ENCODE measurements at places on chromosomes 5 and 9.

DNA sequence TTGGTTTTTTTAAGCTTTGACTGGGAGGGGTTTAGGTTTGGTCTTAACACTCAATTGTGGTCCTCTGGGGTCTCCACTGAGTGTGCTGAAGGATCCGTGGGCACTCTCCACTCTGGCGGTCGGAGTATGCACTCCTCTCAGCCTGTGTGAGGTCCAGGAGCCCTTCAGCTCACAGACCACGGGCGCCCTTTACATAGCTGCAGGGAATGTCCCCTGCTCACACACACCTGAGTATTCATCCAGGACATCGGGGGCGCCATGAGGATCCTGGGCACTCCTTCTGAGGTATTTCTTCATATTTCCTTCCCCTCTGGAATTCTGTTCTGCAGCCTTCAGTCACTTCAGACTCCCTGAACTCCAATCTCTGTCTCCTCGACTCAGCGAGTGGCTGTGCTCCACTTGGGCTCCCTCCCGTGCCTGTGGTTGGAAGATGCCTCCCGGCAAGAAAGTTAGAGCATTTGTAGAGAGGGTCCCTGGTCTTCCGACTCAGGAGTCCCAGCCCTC lies 12.5 kb downstream of the TRIP13 start:
- no peak for DNase-seq

GRCh38 chr9:88776717-88777497 lies 214.4 kb upstream of the S1PR3 start:
- DNase-seq = no peak

GRCh38 chr5:73030995-73031394 lies 75.2 kb downstream of the FCHO2 start:
- no peak for DNase-seq

DNA sequence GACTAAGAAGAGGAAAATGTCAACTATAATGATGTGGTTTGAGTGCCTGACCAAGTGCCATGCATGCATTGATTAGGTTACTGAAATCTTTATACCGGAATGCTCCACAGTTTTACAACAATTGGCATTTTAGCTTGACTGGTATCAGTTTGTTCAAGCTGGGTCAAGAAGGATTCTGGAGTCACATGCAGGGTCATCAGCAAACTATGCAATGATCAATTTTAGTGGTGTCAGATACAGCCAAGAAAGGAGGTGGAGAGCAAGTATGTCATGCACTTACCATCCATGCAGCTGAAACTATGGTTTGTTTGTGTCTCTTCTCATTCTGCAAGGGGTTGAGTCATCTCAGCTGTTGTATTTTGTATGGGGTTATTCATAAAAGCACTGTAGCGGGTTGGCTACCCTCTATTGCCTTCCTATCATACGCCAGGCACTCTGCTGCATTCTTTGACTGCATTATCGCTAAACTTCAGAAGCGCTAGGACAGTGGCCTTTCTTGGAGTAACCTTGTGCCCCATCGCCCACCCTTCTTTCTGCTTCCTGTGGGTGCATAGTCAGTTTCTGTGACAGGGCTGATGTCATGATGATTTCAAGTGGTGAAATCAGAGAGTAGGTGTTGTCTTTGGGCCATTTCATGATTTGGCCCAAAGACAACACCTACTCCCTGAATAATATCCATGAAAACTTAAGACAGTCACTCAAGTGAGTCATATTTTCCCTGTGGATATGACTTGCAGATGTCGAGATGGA lies 145.4 kb downstream of the MTX3 start:
- no peak for DNase-seq

GRCh38 chr5:64688965-64689364 lies 1.3 kb upstream of the SHISAL2B start:
- no peak for DNase-seq

DNA sequence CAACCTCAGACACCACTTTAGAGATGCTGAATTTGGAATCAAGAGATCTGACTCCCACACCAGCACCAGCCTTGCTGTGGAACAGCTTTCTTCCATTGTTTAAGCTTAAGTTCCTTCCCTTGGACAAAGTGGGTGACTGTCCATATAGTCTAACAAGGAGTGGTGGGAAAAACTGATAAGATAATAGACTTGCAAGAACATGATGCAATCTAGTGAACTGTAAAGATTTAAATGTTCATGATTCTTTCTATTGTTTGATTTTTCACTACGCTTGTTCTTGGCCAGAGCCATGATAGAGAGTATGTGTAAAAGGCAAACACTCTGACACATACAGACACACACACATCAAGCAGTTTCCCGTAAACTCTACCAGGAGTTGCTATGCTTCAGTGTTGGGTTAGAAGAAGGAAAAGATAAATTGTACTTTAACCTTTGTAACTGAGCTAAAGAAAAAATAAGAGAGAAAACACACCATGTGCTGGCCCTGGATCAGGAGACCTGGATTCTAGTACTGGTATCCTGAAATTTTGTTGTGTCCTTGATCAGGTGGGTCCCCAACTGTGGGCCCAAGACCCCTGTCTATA lies 94.3 kb downstream of the PAPPA start:
- DNase-seq = no peak

GRCh38 chr9:2466703-2467102 lies 154.9 kb upstream of the VLDLR start:
- DNase-seq = no peak

- no peak for DNase-seq
These were observed 60.3 kb upstream of the RIOK2 start for GRCh38 chr5:97243353-97243752.

- no peak for DNase-seq
These were observed 241.5 kb downstream of the MAN2A1 start for GRCh38 chr5:109931049-109931780.

- DNase-seq = no peak
These were observed 2292.6 kb upstream of the C9orf72 start for GRCh38 chr9:29865764-29866313.

DNA sequence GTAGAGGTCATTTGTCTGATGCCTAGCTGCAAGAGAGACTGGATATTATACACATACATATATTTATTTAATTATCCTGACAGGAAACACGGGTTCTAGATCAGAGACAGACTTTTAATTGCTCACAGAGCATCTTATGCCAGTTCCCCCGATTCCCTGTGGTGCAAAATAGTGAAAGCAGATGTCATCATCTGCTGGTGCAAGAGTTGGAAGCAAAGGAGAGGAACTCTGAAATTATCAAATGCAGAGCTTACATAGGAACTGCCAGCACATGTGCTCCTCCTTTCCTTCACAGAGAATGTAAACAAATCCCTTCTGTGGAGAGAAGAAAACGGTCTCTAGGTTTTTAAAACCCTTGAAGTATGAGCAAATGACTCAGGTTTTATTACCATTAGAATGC lies 69.3 kb downstream of the DTWD2 start:
- no peak for DNase-seq

GRCh38 chr5:132269635-132270334 lies 12.3 kb downstream of the PDLIM4 start:
- DNase-seq = no peak

DNA sequence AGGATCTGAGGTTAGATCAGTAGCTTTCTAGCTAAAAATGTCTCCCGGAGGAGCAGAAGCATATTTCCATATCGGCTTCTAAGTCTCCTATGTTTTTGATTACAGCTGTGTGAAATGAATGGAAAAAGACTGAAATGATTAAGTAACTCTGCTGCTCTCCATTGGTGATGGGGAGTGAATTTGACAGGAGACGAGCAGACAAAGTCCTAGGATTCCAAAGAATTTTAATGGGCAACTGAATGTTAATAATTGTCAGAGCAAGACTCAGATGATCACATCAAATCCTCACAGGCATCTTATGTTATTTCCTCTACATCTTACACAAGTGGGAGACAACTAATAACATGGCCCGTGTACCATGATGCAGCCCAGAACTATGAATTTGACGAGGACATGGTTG lies 66.8 kb downstream of the LIX1 start:
- DNase-seq = no peak

DNA sequence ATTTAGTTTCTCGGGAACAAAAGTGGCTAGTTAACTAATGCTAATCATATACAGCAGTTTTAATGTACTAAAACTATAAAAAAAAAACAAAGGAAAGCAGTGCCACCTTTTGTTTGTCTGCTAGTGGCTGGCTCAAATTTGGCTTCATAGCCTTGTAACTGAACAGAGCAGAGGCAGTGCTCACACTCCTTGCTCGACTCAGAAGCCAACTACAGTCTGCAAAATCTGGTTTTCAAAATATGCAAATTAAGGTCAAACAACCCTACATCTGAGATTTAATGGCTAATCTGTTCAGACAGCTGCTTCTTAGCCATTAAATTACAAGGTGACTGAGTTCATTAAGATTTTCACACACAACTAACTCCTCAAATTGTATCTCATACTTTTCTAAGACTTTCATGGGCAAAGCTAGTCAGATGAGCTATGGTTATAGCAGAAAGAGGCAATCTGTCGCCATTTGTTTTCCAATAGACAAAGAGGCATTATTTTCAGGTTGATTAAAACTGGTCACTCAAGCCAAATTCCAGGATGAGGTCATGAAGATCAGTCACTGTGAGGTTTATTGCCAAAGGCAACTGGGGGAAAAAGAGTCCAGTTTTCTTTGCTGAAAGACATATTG lies 56.8 kb upstream of the EPB41L4A start:
- DNase-seq = no peak

GRCh38 chr9:115524453-115525059 lies 406.6 kb upstream of the TNC start:
- DNase-seq = no peak

GRCh38 chr9:16262477-16263261 lies 607.8 kb downstream of the BNC2 start:
- no peak for DNase-seq

DNA sequence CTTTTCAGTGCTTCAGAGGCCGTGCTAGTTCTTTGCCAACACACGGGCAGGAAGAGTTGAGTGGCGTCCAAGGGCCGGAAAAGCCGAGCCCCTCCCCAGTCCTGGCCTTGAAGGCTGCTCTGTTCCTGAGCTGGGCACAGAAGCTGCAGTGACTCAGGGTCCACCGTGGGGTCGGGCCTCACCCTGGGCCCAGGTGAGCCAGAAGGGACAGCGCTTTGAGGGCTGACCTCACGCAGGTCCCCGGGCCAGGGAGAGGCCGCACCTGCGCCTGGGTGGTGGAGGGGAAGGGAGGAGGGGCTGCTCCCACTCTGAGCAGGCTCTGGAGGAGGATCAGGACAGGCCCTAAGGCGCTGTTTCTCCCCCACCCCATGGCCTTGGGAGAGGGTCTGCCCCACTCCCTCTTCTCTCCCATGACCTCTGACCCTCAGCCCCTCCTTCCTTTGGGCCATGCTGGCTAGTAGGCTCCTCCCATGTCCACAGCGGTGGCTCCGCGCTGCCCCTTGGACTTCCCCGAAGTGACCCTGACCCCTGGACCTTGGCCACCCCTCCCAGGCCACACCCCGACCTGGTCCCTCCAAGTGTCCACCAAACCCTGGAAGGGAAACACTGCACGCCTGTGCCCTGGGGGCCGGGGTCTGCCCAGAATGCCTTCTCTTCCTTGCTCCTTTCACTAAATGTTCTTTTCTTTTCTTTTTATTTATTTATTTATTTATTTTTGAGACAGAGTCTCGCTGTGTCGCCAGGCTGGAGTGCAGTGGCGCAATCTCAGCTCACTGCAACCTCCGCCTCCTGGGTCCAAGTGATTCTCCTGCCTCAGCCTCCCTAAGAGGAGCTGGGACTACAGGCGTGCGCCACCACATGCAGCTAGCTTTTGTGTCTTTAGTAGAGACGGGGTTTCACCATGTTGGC lies 19.7 kb upstream of the SLC6A19 start:
- no peak for DNase-seq

DNA sequence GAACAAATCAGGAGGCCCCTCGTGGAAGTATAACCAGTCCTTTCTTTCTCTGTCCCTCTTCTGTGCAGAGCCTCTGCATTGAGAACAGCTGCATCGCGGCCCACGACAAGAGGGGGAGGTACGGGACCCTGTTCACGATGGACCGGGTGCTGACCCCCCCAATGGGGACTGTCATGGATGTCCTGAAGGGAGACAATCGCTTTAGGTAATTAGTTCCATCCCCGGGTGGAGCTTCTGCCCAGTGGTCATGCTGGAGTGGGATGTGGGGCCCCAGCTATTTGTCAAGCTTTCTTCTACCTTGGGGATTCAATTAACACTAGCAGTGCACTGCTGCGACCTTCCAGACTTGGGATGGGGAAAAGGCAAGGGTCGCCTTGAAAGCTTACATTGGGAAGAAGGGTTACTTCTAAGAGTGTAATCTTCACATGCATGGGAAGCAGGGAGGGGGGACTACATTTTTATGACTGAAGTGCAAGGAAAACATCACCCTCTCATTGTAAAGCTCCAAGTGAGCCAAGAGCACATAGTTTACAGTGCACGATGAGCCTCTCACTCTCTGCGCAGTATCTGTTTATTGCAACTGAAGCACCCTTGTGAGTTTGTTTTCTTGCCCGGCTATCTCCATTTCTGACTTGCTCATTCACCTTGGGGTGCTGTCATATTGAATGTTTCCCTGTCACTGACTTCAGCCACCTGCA lies 27.0 kb downstream of the TGFBI start:
- no peak for DNase-seq

GRCh38 chr9:130437011-130437789 lies 7.6 kb upstream of the ASS1 start:
- DNase-seq = no peak

- DNase-seq = no peak
These were observed 56.3 kb upstream of the SPEF2 start for GRCh38 chr5:35561396-35561795.

DNA sequence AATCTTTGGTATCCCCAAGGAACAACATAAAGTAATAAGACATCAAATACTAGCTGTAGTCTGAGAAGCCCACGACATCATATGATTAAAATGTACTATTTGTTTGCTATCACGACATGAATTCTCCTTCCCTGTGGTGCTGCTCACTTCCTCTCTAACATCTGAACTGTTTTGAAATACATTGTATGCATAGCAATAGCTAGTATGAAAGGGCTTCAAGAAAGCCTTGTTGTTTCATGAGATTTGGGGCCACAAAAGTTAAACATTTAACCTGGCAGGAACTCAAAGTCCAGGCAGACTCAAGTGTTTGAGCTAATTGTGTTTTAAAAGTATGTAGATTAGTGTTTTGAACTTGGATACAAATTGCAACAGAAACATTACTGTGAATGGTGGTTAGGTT lies 237.4 kb upstream of the PTGER4 start:
- DNase-seq = no peak

GRCh38 chr5:42875785-42876374 lies 64.2 kb upstream of the SELENOP start:
- no peak for DNase-seq

GRCh38 chr9:35424356-35425352 lies 65.3 kb upstream of the RUSC2 start:
- DNase-seq = no peak

GRCh38 chr5:9405196-9405754 lies 140.6 kb downstream of the SEMA5A start:
- DNase-seq = no peak

DNA sequence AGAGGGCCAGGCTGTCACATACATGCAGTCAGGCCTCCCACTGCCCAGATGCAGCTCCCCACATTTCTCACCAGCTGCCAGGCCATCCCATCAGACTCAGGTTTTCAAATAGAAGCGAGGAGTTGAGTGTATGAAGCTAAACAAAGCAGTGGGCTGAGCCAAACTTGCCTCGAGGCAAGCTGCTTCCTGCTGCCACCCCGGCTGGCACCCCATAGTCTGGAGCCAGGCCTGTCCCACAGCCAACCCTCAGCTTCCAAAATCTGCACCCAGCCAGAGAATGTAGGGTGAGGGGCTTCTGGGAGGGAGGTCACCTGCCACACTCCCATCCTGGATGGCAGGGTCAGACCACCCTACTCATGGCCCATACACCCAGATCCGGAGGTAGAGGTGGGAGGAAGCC lies 22.3 kb upstream of the ALDH1B1 start:
- no peak for DNase-seq

- DNase-seq = no peak
These were observed 51.1 kb downstream of the GCNT1 start for GRCh38 chr9:76510041-76510440.
